Astrocyte of the spinal cord (primary cell): ENCODE measurements at places on chromosomes 16 and 17.

DNA sequence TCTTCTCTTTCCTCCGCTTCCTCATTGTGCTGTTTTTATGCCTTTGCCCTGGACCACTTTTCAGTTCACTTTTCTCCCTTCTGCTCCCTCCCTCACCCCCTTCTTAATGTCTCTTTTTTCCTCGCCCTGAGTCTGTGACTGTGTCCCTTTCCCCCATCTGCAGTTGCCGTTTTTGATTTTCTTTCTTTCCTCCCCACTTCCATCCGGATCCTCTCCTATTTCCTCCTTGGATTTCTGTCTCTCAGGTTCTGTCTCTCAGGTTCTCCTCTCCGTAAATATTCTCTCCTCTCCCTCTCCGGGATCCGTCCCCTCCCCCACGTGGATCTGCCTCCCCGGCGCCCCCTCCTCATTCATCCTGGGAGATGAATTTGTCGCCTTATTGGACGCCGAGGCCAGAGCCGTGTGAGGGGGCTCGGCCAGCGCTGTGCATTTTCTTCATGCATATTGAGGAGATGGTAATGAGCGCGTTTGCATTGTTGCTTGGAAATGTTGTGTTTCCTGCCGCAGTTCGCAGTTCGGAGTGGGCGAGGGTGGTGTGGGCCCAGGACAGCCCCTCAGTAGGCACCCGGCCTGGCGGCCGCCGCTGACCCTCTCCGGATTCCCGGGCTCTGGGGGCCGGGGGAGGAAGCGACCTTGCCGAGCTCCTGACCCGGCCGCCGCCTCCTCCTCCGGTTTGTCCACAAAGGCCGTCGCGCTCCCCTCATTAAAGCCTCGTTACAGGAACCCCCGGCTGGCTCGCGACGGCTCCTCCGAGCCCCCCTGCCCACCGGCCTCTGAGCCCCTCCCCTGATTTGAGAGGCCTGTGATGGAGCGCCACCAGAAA is 4.5 kb upstream of the IRX3 start:
- no peak for DNase-seq

- DNase-seq = no peak
Measured at GRCh38 chr17:76171706-76172105, 30.7 kb upstream of the FOXJ1 start.

DNA sequence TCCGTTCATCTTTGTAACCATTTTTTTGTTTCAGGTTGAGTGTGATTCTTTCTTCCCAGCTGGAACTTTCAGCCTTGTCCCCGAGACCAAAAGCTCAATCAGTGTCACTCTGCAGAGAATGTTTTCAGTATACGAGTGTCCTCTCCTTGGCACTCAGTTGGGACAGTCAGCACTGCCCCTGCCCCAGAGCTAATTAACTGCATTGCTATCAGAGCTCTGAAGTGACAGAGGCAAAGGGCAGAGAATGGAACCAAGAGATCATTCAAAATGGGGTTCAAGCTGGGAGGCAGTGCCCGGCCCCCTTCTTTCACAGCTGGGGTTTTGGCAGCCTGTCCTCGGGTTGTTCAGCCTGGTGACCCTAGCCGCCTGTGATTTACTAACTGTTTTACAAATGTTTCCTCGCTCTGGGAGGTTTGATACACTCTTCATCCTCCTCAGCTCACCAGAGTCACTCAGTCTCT is 195.9 kb upstream of the TBX2 start:
- DNase-seq = no peak

- DNase-seq = no peak
Measured at GRCh38 chr17:80257716-80258213, 2.9 kb upstream of the RNF213 start.

GRCh38 chr16:3035289-3035971 is 1.3 kb downstream of the BICDL2 start:
- DNase-seq = no peak

GRCh38 chr17:10149573-10150399 is 48.6 kb downstream of the GAS7 start:
- peak; percentile 73 for DNase-seq

GRCh38 chr16:55242667-55243066 is 81.3 kb upstream of the IRX6 start:
- DNase-seq = no peak

DNA sequence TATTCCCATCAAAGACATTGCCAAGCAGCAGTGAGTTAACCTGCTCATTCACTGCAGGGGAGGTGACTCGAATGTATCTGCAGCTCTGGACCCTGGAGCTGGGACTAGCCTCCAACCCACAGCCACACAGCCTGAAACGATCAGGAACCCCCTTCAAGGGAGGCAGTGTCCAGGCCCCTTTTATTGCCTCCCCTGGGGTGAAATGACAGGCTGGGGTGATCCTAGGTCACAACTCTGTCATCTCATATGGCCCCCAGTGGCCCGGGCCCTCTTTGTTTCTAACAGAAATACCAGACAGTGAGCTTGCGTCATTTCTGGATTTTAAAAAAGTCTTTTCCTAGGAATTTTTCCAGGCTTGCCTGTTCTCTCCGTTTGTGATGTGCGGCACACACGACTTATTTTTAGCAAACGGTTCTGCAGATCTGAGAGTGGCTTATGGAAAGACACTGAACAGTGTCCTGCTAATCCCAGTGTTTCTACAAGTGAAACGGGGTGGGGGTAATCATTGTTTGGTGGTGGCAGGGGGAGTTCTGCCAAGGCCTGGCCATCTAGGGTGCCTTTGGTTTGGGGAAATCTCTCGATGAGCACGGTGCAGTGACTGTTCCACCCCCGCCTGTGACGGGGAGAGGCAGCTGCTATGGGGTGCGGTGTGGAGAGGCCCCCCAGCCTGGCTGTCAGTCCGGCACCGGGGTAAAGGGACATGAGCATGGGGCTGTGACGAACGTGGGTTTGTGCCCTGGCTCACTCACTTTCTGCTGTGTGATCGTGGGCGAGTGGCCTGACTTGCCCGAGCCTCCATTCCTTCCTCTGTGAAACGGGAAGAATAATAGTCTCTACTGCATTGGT is 27.2 kb downstream of the NAGPA start:
- no peak for DNase-seq

GRCh38 chr16:17334096-17334495 is 136.7 kb downstream of the XYLT1 start:
- peak; percentile 66 for DNase-seq
